Activated CD4-positive, alpha-beta memory T cell treated with anti-CD3 and anti-CD28 coated beads, Interleukin-2, amount 10 ng/mL, durations not matched to agents 7 days and 5 days (primary cell): ENCODE measurements at places on chromosomes 5 and 9. TPM values are rescaled to one million over a fixed set of nuclear protein-coding genes. Genes with fewer than 3 reads are reported as not detected.

The TMEM215 gene
- not detected for total RNA-seq

The CDH6 gene
- total RNA-seq, result not detected

The IL31RA gene
- total RNA-seq, result 0.15 TPM

- peak overlapping the region; percentile 12 for H3K27ac ChIP-seq
- peaks cover 19% of the 10 kb centered on the region for H3K27me3 ChIP-seq
- peaks cover 48% of the 10 kb centered on the region for H3K4me1 ChIP-seq
- DNase-seq, result no peak
Measured at GRCh38 chr9:109468927-109469326, 29.2 kb downstream of the PTPN3 start.

DNA sequence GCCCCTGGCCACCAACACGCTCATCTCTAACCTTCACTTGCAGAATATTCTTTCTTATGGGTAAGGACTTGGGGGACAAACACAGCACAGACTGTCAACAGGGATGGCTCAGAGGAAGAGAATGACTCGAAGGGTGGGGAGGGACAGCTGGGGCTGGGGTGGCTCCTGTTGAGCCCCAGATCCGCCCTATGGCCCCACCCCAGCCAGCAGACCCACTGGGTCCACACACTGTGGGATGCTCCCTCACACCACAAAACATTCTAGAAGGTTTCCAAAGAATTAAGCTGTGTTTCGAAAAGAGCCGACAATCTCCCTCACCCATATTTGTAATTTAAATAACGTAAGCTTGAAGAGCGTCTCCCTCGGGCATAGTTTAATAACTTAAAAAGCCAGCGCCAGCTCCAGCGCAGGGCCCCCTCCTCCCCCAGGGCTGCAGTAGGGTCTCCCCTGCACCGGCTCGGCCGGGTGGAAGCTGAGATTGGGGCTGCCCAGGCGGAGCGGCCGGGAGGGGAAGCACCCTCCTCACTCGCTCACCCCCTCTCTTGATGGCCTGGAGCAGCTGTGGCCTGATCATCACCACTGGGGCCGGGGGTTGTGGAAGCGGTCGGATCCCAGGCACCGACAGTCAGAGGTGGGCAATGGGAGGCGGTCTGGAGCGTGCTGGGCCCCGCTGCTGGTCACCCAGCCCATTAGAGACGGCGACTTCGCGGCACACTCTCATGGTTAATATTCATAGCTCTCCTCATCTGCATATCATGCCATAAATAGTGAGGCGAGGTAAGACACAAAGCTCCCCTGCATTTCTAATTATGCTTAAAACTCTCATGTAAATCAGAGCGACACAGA is 37.6 kb downstream of the NACC2 start:
- no peaks in the 10 kb centered on the region for H3K36me3 ChIP-seq
- no peaks in the 10 kb centered on the region for H3K4me1 ChIP-seq
- no peak overlapping the region for H3K4me3 ChIP-seq
- H3K27ac ChIP-seq, result no peak overlapping the region

DNA sequence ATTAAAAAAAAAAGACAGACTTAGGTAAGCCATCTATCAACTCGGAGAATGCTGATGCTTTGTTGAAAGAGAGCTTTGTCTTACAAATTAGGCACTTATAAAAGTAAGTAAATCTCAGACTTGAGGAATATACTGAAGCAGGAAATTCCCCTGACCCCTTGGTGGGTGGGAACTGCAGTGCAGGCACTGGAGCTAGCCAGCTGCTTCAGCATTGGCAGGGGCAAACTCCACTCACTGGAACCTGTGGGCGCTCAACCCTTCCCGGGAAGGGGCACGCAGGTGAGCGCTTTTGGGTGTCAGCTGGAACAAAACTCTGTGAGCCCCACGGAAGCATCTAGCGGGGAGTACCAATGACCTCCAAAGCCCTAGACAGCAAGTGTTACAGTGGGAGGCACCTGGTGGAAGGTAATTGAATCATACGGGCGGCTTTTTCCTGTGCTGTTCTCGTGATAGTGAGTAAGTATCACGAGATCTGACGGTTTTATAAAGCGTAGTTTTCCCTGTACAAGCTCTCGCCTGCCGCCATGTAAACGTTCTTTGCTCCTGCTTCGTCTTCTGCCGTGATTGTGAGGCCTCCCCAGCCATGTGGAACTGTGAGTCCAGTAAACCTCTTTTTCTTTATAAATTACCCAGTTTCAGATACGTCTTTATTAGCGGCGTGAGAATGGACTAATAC is 628.0 kb upstream of the CDH18 start:
- no peaks in the 10 kb centered on the region for H3K4me1 ChIP-seq
- H3K27me3 ChIP-seq, result no peaks in the 10 kb centered on the region
- H3K4me3 ChIP-seq, result no peak overlapping the region
- no peak overlapping the region for H3K27ac ChIP-seq
- no peak for DNase-seq

The IL4 gene
- 7.4 TPM for total RNA-seq

DNA sequence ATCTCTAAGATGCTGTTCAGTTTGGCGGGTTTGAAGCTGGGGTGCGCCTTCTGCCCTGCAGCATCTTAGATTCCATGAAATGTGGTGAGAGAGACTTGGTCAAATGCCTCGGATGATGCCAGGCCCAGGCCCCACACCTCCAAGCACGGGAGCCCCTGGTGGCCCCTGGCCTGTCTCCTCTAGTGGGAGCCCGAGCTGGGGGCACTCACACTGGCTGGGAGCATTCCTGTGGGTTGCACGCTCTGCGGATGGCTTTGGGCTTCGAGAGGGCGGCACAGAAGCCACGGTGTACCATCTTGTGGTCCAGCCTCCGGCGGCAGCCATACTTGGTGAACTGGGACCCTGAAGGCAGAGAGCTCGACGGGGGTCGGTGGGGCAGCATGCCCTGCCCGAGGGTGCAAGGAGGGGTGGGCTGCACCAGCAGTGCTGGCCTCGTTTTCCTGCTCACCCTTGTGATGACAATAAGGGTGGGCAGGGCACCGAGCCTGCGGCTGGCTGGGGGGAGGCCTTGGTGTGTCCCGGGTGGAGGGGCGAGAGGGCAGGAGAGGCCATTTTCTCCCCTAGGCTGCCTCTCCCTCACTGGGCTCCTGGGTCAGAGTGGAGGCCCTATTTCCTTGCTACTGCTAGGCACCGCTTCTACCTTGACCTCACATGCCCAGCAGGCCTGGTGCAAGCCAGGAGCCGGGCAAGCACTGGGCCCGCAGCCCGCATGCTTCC is 65.8 kb downstream of the ZNF354C start:
- no peak overlapping the region for H3K4me3 ChIP-seq
- no peaks in the 10 kb centered on the region for H3K4me1 ChIP-seq
- no peak overlapping the region for H3K27ac ChIP-seq
- H3K36me3 ChIP-seq, result no peaks in the 10 kb centered on the region
- DNase-seq, result no peak

DNA sequence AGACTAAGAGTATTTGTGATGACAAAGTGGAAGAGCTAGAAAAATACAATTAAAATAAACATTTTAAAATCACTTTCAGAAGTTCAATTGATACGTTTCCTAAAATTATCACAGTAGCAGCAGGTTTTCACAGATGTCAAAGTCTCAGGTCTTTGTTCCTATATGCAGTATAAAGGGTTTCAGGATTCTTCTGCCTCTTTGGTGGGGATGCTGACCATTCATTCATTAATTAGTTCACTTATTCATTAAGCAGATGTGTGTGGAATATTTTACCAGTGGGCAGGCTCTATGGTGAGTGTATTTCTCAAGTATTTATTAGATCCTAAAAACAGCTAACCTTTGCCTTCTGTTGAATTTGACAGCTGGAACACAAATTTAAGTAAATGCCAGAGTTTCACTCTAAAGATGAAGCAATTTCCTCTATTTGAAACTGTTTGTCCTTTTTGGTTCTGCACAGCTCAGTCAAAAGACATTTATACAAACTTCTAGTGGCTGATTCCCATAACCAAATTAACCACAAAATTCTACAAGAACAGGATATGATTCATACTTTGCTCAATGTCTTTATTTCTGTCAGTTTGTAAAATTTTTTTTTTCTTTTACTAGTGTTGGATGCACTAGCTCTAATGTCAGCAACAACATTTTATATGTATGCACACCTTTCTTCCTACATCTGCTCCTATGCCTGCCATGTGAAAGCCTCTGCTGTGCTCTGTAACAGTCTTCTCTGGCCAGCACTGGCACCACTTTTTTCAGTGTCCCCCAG is 75.9 kb upstream of the PRR16 start:
- no peak overlapping the region for H3K4me3 ChIP-seq
- peak overlapping the region; percentile 13 for H3K27ac ChIP-seq
- H3K27me3 ChIP-seq, result no peaks in the 10 kb centered on the region

The MYORG gene
- 2.7 TPM for total RNA-seq

GRCh38 chr9:101792475-101792874 is 54.0 kb upstream of the GRIN3A start:
- H3K27me3 ChIP-seq, result no peaks in the 10 kb centered on the region
- no peak for DNase-seq
- H3K4me1 ChIP-seq, result no peaks in the 10 kb centered on the region

GRCh38 chr5:67374378-67374777 is 177.8 kb upstream of the CD180 start:
- H3K36me3 ChIP-seq, result no peaks in the 10 kb centered on the region
- no peak for DNase-seq
- H3K4me1 ChIP-seq, result no peaks in the 10 kb centered on the region
- H3K27ac ChIP-seq, result no peak overlapping the region
- no peak overlapping the region for H3K4me3 ChIP-seq
- H3K27me3 ChIP-seq, result peaks cover 8% of the 10 kb centered on the region

- H3K36me3 ChIP-seq, result no peaks in the 10 kb centered on the region
- H3K27ac ChIP-seq, result no peak overlapping the region
- no peak overlapping the region for H3K4me3 ChIP-seq
- no peak for DNase-seq
- no peaks in the 10 kb centered on the region for H3K4me1 ChIP-seq
Measured at GRCh38 chr5:2272755-2273154, 390.0 kb upstream of the IRX4 start.

GRCh38 chr9:137029058-137029936 is 1.3 kb upstream of the ABCA2 start:
- peak; percentile 79 for DNase-seq
- peak overlapping the region; percentile 76 for H3K4me3 ChIP-seq
- H3K36me3 ChIP-seq, result peaks cover 5% of the 10 kb centered on the region
- peaks cover 57% of the 10 kb centered on the region for H3K4me1 ChIP-seq
- peak overlapping the region; percentile 91 for H3K27ac ChIP-seq
- no peaks in the 10 kb centered on the region for H3K27me3 ChIP-seq

- no peaks in the 10 kb centered on the region for H3K36me3 ChIP-seq
- no peaks in the 10 kb centered on the region for H3K4me1 ChIP-seq
- H3K27ac ChIP-seq, result no peak overlapping the region
- no peak overlapping the region for H3K4me3 ChIP-seq
- no peaks in the 10 kb centered on the region for H3K27me3 ChIP-seq
Measured at GRCh38 chr5:17928581-17928981, 294.3 kb downstream of the TAF11L14 start.

GRCh38 chr5:59371525-59372127 is 521.9 kb downstream of the PDE4D start:
- no peak overlapping the region for H3K27ac ChIP-seq
- H3K36me3 ChIP-seq, result no peaks in the 10 kb centered on the region
- H3K4me1 ChIP-seq, result peaks cover 8% of the 10 kb centered on the region
- H3K4me3 ChIP-seq, result no peak overlapping the region

The OR1L4 gene
- total RNA-seq, result not detected

DNA sequence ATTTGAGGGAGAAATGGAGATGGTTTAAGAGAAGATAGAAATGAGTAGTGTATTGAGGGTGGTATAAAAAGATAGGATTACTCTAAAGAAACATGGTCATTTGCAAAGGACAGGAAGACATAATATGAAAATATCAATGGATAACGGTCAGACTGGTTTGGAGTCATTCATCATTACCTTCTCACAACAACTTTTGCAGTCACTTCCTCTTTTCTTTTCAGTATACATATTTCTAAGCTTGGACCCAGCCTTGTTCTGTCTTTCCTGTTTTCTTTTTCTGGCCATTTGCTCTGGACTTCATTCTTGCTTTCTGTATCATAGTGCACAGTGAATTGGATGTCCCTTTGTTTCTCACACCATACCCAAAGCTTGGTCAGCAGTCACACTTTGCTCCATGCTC is 966.5 kb upstream of the TYRP1 start:
- no peaks in the 10 kb centered on the region for H3K4me1 ChIP-seq
- no peak overlapping the region for H3K27ac ChIP-seq

DNA sequence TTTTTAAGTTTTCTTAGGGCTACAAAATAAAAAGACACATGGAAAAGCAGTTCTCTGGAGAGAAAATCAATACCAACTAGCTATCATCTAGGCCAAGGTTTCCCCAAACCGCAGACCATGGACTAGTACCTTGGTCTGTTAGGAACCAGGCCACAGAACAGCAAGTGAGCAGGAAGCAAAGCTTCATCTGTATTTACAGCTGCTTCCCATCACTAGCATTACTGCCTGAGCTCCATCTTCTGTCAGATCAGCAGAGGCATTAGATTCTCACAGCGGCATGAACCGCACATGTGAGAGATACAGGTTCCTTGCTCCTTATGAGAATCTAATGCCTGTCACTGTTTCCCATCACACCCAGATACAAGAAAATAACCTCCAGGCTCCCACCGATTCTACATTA is 1907.6 kb upstream of the ACO1 start:
- H3K4me1 ChIP-seq, result no peaks in the 10 kb centered on the region
- no peaks in the 10 kb centered on the region for H3K27me3 ChIP-seq
- no peaks in the 10 kb centered on the region for H3K36me3 ChIP-seq
- no peak overlapping the region for H3K4me3 ChIP-seq

The AFF4 gene
- 33.3 TPM for total RNA-seq

DNA sequence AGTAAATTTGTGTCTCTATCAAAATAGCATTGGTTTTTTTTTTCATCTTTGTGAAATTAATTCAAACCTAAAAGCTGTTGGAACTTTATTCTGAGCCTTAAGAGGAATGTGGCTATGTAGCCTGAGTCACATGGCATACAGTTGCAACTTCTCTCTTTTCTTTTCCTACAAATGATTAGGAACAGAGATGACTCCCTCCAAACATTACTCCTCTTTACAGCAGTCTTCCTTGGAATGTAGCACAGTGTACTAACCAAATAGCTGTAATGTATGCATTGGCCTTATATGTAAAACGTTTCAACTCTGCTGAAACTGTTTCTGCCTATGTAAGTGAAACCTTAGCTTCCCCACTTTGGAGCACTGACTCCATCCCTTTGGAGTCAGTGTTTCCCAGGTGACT is 100.9 kb upstream of the MAP1B start:
- no peak overlapping the region for H3K4me3 ChIP-seq
- H3K4me1 ChIP-seq, result no peaks in the 10 kb centered on the region
- no peak for DNase-seq

DNA sequence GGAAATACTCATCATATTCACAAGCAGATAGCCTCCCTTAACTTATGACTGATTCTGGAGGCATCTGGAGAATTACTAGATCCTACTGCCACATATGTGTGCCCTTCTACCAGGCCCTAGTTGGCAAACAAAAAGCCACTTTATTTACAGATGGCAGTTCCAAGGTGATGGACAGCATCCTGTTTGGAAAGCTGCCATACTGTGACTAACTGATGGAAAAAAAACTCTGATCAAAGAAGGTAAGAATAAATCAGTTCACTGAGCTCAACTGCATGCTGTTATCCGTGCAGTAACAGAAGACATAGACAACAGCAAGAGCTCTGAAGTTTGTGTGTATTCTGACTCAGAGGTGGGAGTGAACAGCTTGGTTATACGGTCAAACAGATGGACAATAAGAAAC is 279.8 kb upstream of the POU5F2 start:
- H3K4me3 ChIP-seq, result no peak overlapping the region
- H3K36me3 ChIP-seq, result peaks cover 35% of the 10 kb centered on the region
- no peak for DNase-seq
- H3K27ac ChIP-seq, result no peak overlapping the region
